ENCODE measurements at places on chromosomes 7 and 10. TPM values are rescaled to one million over a fixed set of nuclear protein-coding genes. Genes with fewer than 3 reads are reported as not detected.

The MRLN gene
- not detected for total RNA-seq

The ATOH7 gene
- total RNA-seq, result not detected

The FOXP2 gene
- 3.3 TPM for total RNA-seq

The CNPY1 gene
- not detected for total RNA-seq

- no peak overlapping the region for H3K4me3 ChIP-seq
- no peak overlapping the region for H3K27ac ChIP-seq
- no peaks in the 10 kb centered on the region for H3K27me3 ChIP-seq
- no peak for DNase-seq
Observed at GRCh38 chr7:84389242-84389641, 194.7 kb upstream of the SEMA3A start.

DNA sequence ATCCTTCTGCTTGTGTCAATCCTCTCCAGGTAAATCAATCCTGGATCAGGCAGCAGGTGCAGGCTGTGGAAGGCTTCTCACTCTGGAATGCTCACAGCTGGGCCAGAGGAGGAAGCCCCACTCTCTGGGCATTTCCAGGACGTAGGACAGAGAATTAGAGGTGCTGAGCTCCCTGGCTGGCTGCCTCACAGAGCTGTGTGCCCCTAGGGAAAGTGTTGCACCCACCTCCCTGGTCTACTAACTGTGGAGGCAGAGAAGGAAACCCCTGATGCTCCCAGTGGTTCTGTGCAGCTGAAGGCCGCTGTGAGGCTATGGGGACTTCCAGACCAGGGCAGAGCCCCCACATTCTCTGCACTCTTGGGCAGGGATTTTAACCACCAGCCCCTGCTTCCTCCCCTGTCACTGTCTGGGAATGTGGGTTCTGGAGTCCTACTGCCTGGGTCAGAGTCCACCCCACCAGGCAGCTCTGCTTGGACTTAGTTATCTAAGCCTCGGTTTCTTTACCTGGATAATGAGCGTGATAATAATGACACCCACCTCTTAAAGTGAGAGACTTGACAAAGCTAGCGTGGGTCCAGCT is 73.5 kb upstream of the EEPD1 start:
- H3K27ac ChIP-seq, result no peak overlapping the region
- no peak for DNase-seq
- H3K27me3 ChIP-seq, result no peaks in the 10 kb centered on the region
- no peaks in the 10 kb centered on the region for H3K36me3 ChIP-seq
- no peaks in the 10 kb centered on the region for H3K4me1 ChIP-seq
- no peak overlapping the region for H3K4me3 ChIP-seq

DNA sequence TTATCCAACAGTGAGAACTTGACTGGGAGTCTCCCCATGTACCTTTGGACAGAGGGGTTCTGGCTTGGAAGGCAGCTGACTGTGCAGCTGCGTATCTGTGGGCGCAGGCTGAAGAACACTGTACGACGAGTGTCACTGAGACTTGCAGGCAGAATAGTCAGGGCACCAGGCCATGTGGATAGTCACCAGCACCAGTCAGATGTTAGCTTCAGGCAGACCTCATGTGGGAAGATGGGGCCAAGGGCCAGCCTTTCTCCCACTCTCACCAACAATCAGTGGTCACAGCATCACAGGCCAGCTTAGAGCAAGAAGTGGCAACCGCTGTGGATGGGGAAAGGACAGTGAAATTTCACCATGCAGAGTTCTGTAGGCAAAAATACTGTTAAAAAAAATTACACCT is 43.4 kb upstream of the GJD4 start:
- H3K4me3 ChIP-seq, result no peak overlapping the region
- no peak overlapping the region for H3K27ac ChIP-seq

DNA sequence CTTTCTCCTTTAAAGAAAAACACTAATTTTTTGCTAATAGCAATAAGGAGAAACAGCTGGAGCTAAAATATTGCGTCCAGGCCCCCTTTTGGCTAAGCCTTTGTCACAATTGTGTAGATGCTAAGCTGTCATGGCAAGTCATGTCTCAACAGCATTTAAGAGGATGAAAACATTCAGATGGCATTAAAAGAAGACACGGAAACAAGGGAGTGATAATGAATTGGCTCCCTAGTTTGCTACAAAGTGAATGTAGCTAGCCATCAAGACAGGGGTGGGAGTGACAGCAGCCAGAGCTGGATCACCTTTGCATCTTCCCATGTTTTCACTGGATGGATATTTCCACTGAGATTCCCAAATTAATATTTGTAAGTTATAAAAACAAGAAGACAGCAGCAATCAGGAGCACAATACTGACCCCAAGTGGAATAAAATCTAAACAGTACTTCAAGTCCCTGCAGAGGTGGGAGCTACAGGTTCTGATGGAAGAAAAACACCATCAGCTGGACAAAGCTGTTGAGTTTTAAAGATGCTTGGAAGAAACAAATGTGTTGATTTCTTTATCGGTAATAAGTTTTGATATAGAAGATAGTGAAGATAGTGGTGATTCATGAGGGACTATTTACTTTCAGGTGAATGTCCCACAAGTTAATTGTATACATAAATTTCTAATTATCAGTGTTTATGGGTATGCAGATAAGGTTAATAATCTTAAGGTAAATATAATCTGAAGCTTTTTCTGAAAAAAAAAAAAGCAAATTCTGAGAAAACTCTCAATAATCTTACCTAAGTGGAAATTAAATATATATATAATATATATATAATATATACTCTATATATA is 129.4 kb downstream of the SLC16A9 start:
- H3K36me3 ChIP-seq, result no peaks in the 10 kb centered on the region
- H3K27me3 ChIP-seq, result no peaks in the 10 kb centered on the region
- H3K27ac ChIP-seq, result no peak overlapping the region
- H3K4me3 ChIP-seq, result no peak overlapping the region
- no peaks in the 10 kb centered on the region for H3K4me1 ChIP-seq

The PLCE1 gene
- 0.04 TPM for total RNA-seq

DNA sequence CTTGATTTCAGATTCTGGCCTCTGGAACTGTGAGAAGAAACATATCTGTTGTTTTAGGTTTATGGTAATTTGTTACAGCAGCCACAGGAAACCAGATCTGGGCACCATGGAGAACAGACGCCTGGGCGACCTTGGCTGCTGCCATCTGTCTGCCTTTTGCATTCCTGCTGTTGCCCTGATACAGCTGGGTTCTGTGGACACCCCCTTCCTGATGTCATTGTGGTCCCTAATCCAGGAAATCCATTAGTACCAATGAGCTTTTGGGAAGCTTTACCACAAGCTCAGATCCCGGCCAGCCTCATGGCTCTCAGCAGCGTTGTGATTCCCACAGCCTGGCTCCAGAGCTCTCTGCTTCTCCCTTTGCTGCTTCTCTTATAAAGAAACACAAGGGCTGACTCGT is 174.2 kb upstream of the NPS start:
- no peak for DNase-seq
- H3K4me3 ChIP-seq, result no peak overlapping the region
- H3K27me3 ChIP-seq, result no peaks in the 10 kb centered on the region
- no peak overlapping the region for H3K27ac ChIP-seq
- H3K4me1 ChIP-seq, result no peaks in the 10 kb centered on the region

The GATAD1 gene
- total RNA-seq, result 26.2 TPM

The KIN gene
- 14.4 TPM for total RNA-seq

DNA sequence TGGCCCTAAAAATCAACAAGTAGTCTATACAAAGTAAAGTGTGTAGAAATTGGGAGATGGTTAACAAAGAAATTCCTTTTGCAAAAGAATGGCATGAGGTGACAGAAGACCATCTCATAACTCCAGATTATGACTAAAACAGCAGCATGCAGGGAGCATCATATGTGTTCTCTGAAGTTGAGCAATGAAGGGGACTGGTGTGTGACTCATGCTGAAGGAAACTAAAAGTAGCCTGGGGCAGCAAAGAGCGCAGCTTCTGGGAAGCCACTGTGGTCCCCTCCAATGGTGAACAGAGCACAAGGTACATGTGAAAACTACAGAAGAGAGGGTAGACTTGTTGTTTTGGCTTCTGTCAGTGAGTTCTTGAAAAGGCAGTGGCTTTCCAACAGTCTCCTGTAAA is 133.4 kb downstream of the MACC1 start:
- no peaks in the 10 kb centered on the region for H3K27me3 ChIP-seq
- no peak overlapping the region for H3K27ac ChIP-seq
- no peaks in the 10 kb centered on the region for H3K36me3 ChIP-seq

The TMEM176A gene
- total RNA-seq, result not detected

- H3K27ac ChIP-seq, result no peak overlapping the region
- H3K4me1 ChIP-seq, result no peaks in the 10 kb centered on the region
- no peak overlapping the region for H3K4me3 ChIP-seq
- H3K36me3 ChIP-seq, result no peaks in the 10 kb centered on the region
- DNase-seq, result no peak
- H3K27me3 ChIP-seq, result no peaks in the 10 kb centered on the region
Observed at GRCh38 chr7:151850491-151851124, 26.3 kb downstream of the PRKAG2 start.

DNA sequence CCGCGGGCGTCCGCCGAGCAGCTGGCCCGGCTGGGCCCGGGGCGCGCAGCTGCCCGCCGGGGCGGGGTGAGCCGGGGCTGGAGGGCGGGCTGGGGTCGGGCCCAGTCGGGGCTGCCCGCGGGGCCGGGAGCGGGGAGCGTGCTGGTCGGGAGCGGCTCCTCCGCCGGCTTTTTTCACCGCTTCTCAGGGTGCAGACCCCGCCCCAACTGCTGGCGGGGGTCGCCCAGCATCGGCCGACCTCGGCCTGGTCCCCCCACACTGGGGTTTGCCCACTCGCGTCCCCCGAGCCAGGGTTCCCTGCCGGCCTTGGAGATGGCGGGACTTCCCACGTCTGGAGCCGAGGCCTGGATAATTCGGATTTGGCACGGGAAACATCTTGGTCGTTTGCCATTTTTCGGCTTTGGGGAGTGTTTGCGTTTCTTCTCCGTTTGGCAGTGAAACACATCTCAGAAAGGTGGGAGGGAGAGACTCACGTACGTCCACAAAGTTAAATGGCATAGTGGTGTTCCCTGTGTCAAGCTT is 432 bp downstream of the TMEM248 start:
- H3K27ac ChIP-seq, result peak overlapping the region; percentile 80
- DNase-seq, result no peak
- H3K36me3 ChIP-seq, result no peaks in the 10 kb centered on the region

- H3K4me3 ChIP-seq, result no peak overlapping the region
- DNase-seq, result no peak
- H3K36me3 ChIP-seq, result no peaks in the 10 kb centered on the region
- no peaks in the 10 kb centered on the region for H3K4me1 ChIP-seq
Observed at GRCh38 chr7:96933067-96933645, 72.2 kb upstream of the DLX6 start.

The SFMBT2 gene
- total RNA-seq, result 0.44 TPM

DNA sequence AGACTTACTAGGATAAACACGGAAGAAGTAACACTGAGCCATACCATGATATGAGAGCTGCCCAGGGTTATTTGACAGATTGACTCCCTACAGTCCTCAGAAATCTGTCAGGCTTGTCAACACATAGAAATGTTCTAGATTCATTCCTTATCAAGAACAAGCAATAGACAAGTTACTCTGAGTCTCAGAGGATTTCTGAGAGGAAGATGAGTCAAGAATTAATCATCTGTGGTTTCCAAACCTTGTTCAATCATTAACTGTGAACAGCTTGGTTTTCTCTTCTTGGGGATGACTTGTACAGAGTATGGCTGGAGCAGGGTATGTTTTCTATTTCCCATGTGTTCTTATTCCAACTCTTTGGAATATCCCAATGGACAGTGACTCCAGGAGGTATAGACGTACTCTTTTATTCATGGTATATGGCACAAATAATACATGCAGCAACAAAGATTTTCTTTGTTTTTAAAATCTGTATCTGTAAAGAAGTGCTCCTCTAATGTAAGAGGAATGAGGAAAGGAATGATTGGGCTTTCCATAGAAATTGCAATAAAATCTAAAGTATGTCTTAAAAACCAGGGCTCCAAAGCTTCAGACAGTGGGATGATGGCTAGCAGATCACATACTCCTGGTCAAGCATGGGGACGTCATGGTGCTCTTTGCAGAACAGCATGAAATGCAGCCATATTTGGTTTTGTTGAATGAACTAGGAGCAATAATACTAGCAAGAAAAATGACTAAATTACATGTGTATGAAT is 11.9 kb upstream of the SFR1 start:
- H3K4me3 ChIP-seq, result no peak overlapping the region
- no peaks in the 10 kb centered on the region for H3K27me3 ChIP-seq
- peak; percentile 62 for DNase-seq
- H3K27ac ChIP-seq, result peak overlapping the region; percentile 35

The SLC13A1 gene
- total RNA-seq, result not detected

DNA sequence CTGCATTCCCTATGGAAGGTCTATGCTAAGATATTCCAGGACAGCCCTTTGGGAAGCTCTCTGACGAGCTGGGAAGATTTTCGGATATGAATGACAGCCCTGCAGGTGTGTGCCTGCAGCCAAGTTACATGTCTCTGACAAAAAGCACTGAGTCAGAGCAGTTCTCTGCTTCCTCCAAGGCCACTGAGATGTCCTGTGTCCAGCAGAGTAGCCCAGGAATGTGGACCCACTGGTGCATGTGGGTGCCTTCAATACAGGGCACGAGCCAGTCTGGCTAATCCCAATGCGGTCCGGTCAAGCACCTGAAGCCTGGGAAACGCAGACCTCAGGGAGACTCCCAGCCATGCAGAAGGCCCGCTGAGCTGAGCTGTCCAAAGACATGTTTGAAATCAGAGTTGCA is 565.7 kb downstream of the TCERG1L start:
- no peak overlapping the region for H3K27ac ChIP-seq
- H3K4me3 ChIP-seq, result no peak overlapping the region
- H3K36me3 ChIP-seq, result no peaks in the 10 kb centered on the region
- no peaks in the 10 kb centered on the region for H3K27me3 ChIP-seq

DNA sequence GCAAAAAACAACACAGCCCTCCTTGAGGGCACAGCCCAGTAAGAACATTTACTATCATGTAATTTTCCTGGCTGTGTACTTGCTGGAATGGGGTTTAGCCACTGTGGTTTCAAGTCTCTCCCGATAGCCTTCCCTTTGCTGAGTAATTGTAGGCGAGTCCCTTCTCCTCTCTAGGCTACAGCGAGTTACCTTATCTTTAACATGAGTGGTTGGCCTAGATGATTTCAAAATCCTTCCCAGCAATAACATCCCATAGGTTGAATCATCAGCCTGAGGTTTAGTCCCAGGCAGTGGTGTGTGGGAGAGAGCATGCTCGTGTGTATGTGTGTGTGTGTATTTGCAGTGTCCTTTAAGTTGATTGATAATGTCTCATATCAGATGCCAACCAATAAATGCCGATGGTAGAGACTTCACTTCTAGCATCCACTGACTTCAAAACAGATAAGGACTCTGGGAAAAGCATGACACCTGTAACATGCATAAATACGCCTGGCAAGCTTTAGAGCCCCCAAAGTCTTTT is 142.9 kb upstream of the ZMIZ1 start:
- no peak overlapping the region for H3K4me3 ChIP-seq
- no peak overlapping the region for H3K27ac ChIP-seq
- no peaks in the 10 kb centered on the region for H3K36me3 ChIP-seq
- DNase-seq, result no peak
- peaks cover 2% of the 10 kb centered on the region for H3K27me3 ChIP-seq
- no peaks in the 10 kb centered on the region for H3K4me1 ChIP-seq

The THAP5 gene
- total RNA-seq, result 14.1 TPM

- no peak overlapping the region for H3K27ac ChIP-seq
- no peak for DNase-seq
- H3K36me3 ChIP-seq, result no peaks in the 10 kb centered on the region
- H3K27me3 ChIP-seq, result no peaks in the 10 kb centered on the region
- no peaks in the 10 kb centered on the region for H3K4me1 ChIP-seq
Observed at GRCh38 chr7:82183634-82184033, 259.9 kb downstream of the CACNA2D1 start.

- no peak overlapping the region for H3K4me3 ChIP-seq
- no peaks in the 10 kb centered on the region for H3K36me3 ChIP-seq
- H3K27me3 ChIP-seq, result no peaks in the 10 kb centered on the region
Observed at GRCh38 chr10:88066319-88066718, 202.9 kb downstream of the PTEN start.
